ENCODE measurements at places on chromosomes 3 and 15. TPM values are rescaled to one million over a fixed set of nuclear protein-coding genes. Genes with fewer than 3 reads are reported as not detected.

DNA sequence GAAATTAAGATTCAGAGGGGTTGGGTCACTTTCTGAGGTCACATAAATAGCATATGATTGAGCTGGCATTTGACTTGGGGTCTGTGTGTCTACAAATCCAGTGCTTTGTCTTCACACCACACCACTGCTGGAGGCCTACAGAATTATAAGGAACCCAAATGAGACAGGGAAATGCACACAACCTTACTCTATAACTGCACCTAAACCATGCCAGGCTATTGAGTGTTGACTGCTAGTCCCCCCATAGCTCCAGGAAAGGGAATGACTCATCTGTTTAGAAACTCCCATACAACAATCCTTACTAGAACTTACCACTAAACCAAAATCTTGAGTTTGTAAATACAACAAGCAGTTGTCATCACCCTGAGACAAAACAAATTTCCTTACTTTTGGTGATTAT is 16.9 kb upstream of the TSC22D2 start:
- H3K36me3 ChIP-seq, result no peaks in the 10 kb centered on the region
- no peaks in the 10 kb centered on the region for H3K27me3 ChIP-seq
- no peaks in the 10 kb centered on the region for H3K4me1 ChIP-seq
- no peak overlapping the region for H3K4me3 ChIP-seq

GRCh38 chr3:21041621-21042020 is 709.4 kb downstream of the ZNF385D start:
- no peak for DNase-seq
- H3K27me3 ChIP-seq, result no peaks in the 10 kb centered on the region
- no peak overlapping the region for H3K4me3 ChIP-seq
- no peaks in the 10 kb centered on the region for H3K36me3 ChIP-seq

The FOXL2NB gene
- total RNA-seq, result not detected

DNA sequence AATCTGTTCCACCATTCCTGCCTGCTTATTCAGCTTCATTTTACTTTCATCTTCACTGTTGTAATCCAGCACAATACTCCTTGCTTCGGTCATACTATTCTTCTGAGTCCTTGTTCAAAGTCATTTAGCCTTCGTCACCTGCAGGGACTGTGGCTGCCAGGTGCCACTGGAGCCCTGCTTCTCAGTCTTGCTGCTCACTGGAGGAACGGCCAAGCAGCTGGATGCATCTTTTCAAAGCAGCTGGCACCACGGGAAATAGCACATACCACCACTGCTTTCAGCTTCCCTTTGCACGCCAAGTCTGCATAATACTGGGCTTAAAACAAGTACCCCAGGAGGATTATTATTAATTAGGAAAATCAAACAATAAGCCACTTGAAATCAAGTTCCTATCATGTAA is 287.6 kb downstream of the BCHE start:
- no peaks in the 10 kb centered on the region for H3K36me3 ChIP-seq
- no peak overlapping the region for H3K4me3 ChIP-seq
- no peak overlapping the region for H3K27ac ChIP-seq
- DNase-seq, result no peak
- H3K27me3 ChIP-seq, result no peaks in the 10 kb centered on the region

GRCh38 chr3:117393119-117393518 is 683.5 kb downstream of the TUSC7 start:
- no peaks in the 10 kb centered on the region for H3K4me1 ChIP-seq
- no peaks in the 10 kb centered on the region for H3K36me3 ChIP-seq
- no peak for DNase-seq
- H3K27ac ChIP-seq, result no peak overlapping the region

The POLQ gene
- total RNA-seq, result under 0.01 TPM

The ARL14 gene
- 0.75 TPM for total RNA-seq

GRCh38 chr3:183731611-183732010 is 34.0 kb downstream of the YEATS2 start:
- H3K27ac ChIP-seq, result no peak overlapping the region
- no peaks in the 10 kb centered on the region for H3K27me3 ChIP-seq
- H3K36me3 ChIP-seq, result no peaks in the 10 kb centered on the region
- H3K4me3 ChIP-seq, result no peak overlapping the region

The HDC gene
- total RNA-seq, result 0.38 TPM

DNA sequence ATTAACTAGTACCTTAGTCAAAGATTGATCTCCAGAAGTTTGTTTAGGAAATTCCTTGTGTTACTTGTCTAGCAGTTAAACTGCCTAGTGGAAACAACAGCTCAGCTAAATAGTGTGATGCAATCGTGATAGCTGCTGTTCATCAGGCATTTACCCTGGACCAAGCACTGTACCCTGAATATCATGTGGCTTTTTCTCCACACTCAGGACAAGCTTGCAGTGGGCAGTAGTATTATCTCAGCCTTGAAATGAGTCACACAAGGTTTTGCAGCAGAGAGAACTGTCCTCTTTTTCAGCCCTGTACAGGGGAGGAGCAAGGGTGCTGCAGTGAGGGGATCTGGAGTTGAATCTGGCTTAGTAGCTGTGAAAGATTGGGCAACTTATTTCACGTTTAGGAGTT is 208.4 kb downstream of the TP63 start:
- no peaks in the 10 kb centered on the region for H3K4me1 ChIP-seq
- no peaks in the 10 kb centered on the region for H3K36me3 ChIP-seq
- no peak for DNase-seq
- no peak overlapping the region for H3K27ac ChIP-seq

- no peaks in the 10 kb centered on the region for H3K36me3 ChIP-seq
- H3K27ac ChIP-seq, result no peak overlapping the region
- H3K4me1 ChIP-seq, result no peaks in the 10 kb centered on the region
- no peaks in the 10 kb centered on the region for H3K27me3 ChIP-seq
- DNase-seq, result no peak
Observed at GRCh38 chr3:187520027-187520945, 149.9 kb downstream of the SST start.

GRCh38 chr15:83650831-83651230 is 3.1 kb upstream of the ADAMTSL3 start:
- H3K4me1 ChIP-seq, result no peaks in the 10 kb centered on the region
- no peak overlapping the region for H3K4me3 ChIP-seq
- H3K36me3 ChIP-seq, result no peaks in the 10 kb centered on the region
- no peak overlapping the region for H3K27ac ChIP-seq
- no peaks in the 10 kb centered on the region for H3K27me3 ChIP-seq
- DNase-seq, result no peak

DNA sequence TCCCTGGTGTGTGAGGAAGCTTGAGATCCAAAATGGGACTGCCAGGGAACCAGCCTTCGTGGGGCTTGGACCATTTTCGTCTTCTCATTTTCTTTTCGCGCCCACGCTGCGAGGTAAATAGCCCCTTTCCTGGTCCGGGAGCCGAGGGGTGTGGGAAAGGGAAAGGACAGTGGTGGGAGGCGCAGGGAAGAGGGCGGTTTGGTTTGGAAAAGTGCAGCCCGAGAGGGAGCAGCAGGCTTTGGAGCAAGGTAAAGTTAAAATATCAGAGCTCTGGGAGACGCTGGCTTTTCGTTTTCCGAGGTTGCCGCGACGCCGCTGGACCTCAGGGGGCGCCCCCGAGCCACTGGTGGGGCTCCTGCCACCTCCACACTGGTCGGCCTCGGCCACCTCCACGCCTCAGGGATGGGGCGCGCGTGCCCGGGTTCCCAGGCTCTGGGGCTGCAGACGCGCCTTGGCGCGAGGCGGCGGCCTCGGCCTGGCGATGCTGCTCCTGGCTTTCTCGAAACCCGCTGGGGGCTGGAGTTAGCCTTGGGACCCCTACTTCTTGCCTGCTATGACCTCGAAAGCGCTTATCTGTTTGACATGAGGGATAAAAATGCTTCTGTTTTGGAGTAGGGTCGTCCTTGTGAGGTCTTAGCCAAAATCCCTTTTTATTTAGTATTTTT is 3.2 kb downstream of the PTPRG start:
- no peak overlapping the region for H3K27ac ChIP-seq
- peak; percentile 61 for DNase-seq
- no peaks in the 10 kb centered on the region for H3K4me1 ChIP-seq
- H3K36me3 ChIP-seq, result no peaks in the 10 kb centered on the region

Measured in pancreas (tissue), 10 donors.